Kidney glomerular epithelial cell (primary cell): ENCODE measurements at places on chromosomes 16 and 17.

GRCh38 chr16:19701091-19701490 is 16.9 kb downstream of the KNOP1 start:
- DNase-seq = no peak

DNA sequence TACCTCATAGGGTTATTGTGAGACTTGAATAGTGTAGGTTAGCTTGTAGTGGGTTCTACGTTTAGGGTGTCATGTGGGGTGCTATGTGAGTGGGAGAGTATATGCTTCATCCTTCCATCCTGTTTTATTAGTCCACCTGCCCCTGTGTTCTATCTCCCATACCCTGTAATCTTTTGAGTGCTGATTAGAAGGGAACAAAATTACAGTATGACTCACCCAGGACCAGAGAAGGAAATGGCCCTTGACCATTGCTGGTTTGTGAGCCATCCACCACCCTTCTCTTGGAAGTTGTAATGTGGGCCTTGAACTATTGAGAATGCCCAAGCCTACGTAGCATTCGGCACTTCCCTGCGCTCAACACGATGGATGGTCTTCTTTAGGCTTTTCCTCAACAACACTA is 17.1 kb downstream of the SAP30BP start:
- DNase-seq = no peak

GRCh38 chr17:35083071-35083470 is 19.6 kb upstream of the RFFL start:
- DNase-seq = no peak

DNA sequence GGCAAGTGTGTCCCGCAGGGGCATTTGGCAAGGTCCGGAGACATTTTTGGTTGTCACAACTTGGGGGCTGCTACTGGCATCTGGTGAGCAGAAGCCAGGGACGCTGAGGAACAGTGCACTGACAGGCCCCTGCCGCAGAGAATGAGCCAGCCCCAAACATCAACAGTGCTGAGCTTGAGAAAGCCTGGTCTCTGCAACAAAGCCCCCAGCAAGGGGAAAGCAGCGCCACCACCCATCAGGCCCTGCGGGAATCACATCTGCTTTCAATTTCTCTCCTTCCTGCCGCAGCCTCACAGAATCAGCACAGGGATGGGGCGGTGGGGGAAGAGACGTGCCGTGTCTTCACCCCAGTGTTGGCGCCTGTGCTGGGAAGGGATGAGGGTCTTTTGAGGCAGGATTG is 14.8 kb upstream of the PRPSAP1 start:
- no peak for DNase-seq

- no peak for DNase-seq
These were observed 15.1 kb upstream of the CD300LD start for GRCh38 chr17:74607221-74607620.

DNA sequence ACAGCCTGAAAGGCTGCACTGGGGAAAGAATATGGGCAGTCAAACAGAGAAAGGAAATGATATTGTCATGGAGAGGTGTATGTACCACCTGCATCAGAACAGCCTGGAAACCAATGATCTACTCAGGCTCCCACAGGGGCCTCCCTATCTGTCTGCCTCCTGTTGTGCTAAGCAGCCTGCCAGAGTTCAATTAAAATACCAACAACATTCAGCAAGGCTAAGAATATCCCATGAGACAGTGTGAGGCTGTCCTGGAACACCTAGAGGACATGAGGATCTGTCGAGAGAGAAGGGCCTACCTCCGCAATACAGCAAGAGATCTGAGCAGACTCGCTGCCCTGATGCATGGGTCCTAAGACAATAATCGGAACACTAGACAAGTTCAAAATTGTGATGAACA is 8.4 kb downstream of the FXR2 start:
- no peak for DNase-seq
